ENCODE measurements at places on chromosomes 13 and 19. TPM values are rescaled to one million over a fixed set of nuclear protein-coding genes. Genes with fewer than 3 reads are reported as not detected.
A peak's percentile ranks its signal among the peaks of the same experiment; 100 is the strongest.

DNA sequence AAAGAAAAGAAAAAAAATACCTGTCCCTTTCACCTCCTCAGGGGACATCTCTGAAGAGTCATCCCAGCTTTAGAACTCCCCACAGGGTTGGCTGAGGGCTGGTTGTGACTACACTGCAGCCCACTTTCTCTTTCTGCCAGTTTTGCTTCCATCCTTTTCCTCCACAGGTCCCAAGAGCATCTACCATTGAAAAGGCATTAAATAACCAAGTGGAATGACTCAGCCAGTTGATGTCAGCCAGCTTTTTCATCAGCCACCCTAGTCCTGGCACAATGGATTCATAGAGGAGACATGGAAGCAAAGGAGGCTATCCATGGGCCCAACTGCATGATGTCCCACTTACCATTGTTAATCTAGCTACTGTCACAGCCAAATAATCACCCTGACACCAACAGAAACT is 9.2 kb upstream of the RCBTB1 start:
- DNase-seq = no peak

Gene RDH8
- total RNA-seq = not detected

DNA sequence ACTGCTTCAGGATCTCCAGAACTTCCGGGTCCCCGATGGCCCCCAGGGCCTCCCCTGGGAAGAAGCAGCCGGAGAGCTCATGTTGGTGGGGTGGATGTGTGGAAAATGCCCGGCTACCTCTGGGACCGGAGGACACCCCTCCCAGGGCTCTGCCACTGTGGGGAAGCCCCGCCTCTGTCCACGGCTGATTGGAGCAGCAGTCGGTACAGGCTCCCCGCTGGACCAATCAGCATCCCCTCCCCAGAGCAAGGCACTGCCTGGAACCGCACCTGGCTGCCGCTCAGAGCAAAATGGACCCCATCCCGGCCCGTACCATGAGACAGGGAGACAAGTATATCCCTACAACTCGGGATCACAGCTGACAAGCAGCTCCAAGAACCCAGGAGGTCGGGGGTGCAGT is 6.4 kb downstream of the DOHH start:
- peak; percentile 55 for DNase-seq

Gene PTGIR
- total RNA-seq = 14.7 TPM

Gene SYNE4
- 1.8 TPM for total RNA-seq

DNA sequence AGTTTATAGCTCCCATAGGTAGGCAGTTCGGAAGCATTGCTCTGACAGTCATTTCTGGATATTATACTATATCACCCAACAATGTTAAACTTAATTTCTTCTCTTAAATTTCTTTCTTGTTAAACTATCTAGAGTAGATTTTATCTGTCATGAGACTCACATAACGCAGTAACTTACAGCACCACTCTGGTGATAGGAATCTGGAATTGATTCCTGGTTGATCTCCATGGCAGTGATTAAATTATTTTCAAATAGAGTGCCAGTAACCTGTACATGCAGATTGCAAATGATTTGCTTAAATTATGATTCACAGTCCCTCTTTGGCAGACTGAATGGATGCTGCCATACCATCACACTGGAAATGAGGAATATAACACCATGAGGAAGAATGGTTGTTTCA is 722.1 kb downstream of the DACH1 start:
- DNase-seq = no peak

Gene ZNF549
- 3.7 TPM for total RNA-seq

GRCh38 chr19:51470966-51471365 is 7.4 kb upstream of the CEACAM18 start:
- DNase-seq = no peak

Gene MYBPC2
- 0.91 TPM for total RNA-seq

Gene BCAM
- not detected for total RNA-seq

Gene KRTDAP
- total RNA-seq = not detected

All from activated naive CD4-positive, alpha-beta T cell treated with anti-CD3 and anti-CD28 coated beads, Interleukin-2, amount 50 U/mL, for 72 hours (primary cell).